Posterior vena cava (tissue), 2 donors: ENCODE measurements at places on chromosomes 2 and 18. TPM values are rescaled to one million over a fixed set of nuclear protein-coding genes. Genes with fewer than 3 reads are reported as not detected.
A peak's percentile ranks its signal among the peaks of the same experiment; 100 is the strongest.

DPP4 gene
- 5.1 TPM for total RNA-seq

GRCh38 chr2:215657844-215658243, 222.0 kb upstream of the FN1 start:
- DNase-seq = no peak

DNA sequence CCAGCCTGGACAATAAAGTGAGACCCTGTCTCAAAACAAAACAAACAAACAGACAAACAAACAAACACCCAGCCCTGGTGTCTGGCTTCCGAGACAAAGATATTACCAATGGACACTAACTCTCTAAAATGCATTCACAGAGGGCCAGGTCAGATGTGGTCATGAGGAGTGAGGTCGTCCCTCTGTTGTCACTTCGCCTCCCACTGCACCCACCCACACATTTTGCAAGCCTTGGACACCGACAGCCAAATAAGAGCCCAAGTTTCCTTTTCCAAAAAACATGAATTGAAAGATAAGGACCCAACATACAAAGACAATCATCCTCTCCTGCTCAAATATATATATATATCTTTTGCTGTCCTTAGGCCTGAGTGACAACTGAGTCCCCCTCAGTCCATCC, 319.9 kb downstream of the TSN start:
- no peak for DNase-seq

DNA sequence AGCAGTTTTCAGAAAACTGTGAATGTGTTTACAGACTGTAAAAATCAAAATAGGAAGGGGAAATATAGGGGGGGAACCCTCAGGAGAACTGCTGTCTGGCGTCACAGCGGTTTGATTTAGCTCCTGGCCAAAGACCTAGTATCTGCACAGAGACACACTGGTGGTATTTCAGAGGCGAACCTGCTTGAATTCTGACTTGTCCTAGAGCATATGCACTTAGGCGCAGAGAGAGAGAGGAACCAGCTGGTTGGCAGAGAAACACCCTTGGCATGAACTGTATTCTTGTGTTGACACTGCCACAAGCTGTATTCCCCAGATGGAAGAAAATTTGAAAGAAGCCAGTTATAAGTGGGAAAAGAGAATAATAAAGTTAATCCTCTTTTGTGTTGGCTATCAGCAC, 506.5 kb upstream of the NRP2 start:
- no peak for DNase-seq

- DNase-seq = peak; percentile 89
Measured at GRCh38 chr2:170505631-170506275, 209.4 kb upstream of the SP5 start.

- DNase-seq = no peak
Measured at GRCh38 chr2:45942237-45942738, 290.8 kb downstream of the PRKCE start.

GRCh38 chr2:151106805-151107506, 154.7 kb downstream of the RBM43 start:
- no peak for DNase-seq

SYT4 gene
- not detected for total RNA-seq

MIB1 gene
- 39.0 TPM for total RNA-seq

GRCh38 chr18:75029481-75029880, 179.5 kb downstream of the PTGR3 start:
- DNase-seq = no peak

FBXO48 gene
- 0.51 TPM for total RNA-seq

- no peak for DNase-seq
Measured at GRCh38 chr18:30387401-30387800, 655.1 kb downstream of the DSC3 start.

TEX44 gene
- not detected for total RNA-seq

SPP2 gene
- not detected for total RNA-seq

DNA sequence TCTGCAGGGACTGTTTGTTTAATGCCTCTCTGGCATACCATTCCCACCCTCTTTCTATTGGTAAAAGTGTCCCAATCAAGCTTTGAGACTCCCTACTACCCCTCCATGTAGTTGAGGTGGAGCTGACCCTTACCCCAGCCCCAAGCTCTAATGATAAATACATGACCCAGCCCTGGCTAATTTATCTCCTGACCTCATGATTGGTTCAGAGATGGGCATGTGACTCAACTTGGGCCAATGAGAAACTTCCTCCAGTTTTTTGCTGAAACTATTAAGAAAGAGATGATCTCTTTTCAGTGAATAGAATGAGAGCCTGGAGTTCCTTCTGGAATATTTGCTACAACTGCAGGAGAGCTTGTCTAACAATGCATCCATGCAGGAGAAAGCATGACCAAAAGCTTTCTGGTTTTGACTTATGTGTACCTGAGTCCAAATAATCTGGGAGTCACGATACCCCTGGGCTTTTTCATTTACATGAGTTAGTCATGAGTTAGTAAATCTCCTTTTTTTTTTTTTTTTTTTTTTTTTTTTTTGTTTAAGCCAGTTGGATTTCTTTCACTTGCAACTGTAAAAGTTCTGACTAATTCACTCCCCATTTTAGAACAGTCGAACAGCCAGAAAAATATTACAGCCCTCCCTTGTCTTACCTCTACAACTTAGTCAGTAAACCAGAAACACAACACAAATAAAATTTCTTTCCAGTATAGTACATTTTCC, 66.5 kb upstream of the TLK1 start:
- no peak for DNase-seq

SLC5A7 gene
- not detected for total RNA-seq

GDF7 gene
- total RNA-seq = 3.8 TPM

OR6B2 gene
- total RNA-seq = not detected

DNA sequence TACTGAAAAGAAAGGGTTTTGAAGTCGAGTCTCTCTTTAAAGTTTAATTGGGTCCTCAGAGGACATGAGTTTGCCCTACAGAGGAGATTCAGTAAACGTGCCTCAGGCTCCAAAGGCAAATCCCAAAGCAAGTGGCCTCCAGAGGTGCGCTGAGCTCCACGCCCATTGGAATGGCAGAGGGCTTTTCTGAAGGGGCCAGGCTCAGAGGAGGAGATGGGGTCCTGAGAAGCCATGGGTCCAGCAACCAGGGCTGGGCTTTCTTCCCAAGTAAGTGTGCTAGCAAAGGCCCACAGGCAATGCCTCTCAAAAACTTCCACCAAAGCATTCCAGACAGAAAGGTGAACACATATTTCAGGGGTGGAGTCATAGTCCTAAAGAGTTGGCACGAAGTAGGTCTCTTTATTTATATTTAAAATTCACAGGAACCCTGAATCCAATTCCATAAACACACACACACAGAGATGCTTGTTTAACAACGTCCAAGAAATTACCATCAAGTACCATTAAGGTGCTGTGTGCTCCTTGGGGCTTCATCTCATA, 93.0 kb upstream of the SH3BP4 start:
- DNase-seq = no peak

DNA sequence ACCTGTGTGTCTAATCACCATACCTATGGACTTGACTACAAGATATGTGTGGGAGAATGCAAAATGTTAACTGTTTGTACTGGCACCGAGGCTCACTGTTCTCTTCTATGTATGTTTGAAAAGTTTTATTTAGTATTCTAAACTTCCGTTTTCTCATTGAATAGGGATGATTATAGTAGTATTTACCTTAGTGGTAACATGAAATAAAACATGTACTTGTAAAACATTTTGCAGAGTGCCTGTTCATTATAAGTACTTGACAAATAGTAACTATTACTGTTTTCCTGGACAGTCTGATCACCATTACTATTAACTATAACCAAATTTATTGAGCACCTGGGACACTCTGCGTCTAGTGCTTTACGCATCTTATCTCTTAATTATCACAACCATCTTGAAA, 24.8 kb downstream of the DDX1 start:
- DNase-seq = no peak

HOXD3 gene
- 10.9 TPM for total RNA-seq
